ENCODE measurements at places on chromosomes 7 and 10.
A peak's percentile ranks its signal among the peaks of the same experiment; 100 is the strongest.

GRCh38 chr10:77075926-77076325 is 561.7 kb downstream of the KCNMA1 start:
- DNase-seq = no peak
- H3K4me3 ChIP-seq = no peak overlapping the region
- H3K36me3 ChIP-seq = no peaks in the 10 kb centered on the region
- H3K27me3 ChIP-seq = peaks cover 3% of the 10 kb centered on the region
- no peaks in the 10 kb centered on the region for H3K4me1 ChIP-seq

- no peaks in the 10 kb centered on the region for H3K27me3 ChIP-seq
- H3K36me3 ChIP-seq = no peaks in the 10 kb centered on the region
- no peak overlapping the region for H3K4me3 ChIP-seq
Observed at GRCh38 chr7:73350306-73351068, 22.5 kb downstream of the FKBP6 start.

DNA sequence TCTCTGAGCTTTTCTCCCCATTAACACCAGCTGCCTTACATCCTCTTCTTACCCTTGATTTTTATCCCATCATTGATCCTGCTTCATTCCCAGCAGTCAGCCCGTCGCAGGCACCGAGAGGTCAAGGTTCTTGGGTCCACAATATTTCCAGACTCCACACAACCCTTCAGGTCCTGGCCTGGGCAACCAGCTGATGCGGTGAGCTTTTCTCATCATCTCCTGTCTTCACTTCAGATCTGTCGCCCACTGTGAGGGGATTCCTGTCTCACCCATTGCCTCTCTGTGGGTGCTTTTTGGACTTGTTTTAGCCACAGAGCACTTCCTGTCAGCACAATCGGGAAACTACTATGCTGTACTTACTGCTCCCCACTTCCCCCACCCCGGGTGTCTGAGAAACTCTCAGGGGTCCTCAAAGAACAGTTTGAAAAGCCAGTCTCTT is 8.4 kb upstream of the PVRIG start:
- H3K4me3 ChIP-seq = no peak overlapping the region
- no peak overlapping the region for H3K27ac ChIP-seq
- H3K27me3 ChIP-seq = peaks cover 9% of the 10 kb centered on the region
- no peaks in the 10 kb centered on the region for H3K4me1 ChIP-seq

DNA sequence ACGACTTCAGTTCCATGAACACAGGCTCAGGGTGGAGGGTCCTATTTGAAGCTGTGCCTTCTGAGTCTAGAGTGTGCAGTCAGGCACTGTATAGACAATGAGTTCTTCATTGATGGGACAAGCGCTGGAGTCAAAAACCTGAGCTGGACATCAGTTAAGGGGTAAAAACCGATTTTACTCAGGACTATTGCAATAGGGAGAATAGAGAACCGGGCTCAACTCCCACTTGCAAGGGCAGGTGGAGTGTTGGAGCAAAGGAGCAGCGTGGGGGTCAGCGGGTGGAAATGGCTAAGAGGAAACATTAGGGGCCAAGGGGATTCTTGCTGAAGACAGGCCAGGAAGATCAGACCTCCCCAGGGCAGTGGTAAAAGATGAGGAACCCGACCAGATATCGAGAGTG is 28.5 kb downstream of the PRLHR start:
- H3K27me3 ChIP-seq = 0 out of 2 replicates have a peak, but pooled peaks cover 9% of the 10 kb centered on the region
- no peaks in the 10 kb centered on the region for H3K4me1 ChIP-seq
- DNase-seq = no peak
- no peak overlapping the region for H3K4me3 ChIP-seq
- H3K36me3 ChIP-seq = no peaks in the 10 kb centered on the region

- H3K36me3 ChIP-seq = no peaks in the 10 kb centered on the region
- no peak overlapping the region for H3K27ac ChIP-seq
- H3K4me1 ChIP-seq = no peaks in the 10 kb centered on the region
- H3K4me3 ChIP-seq = no peak overlapping the region
- H3K27me3 ChIP-seq = peaks cover 3% of the 10 kb centered on the region
Observed at GRCh38 chr10:122656741-122657140, 42.9 kb downstream of the C10orf120 start.

- no peak for DNase-seq
- no peak overlapping the region for H3K27ac ChIP-seq
- H3K4me1 ChIP-seq = peaks cover 15% of the 10 kb centered on the region
- no peaks in the 10 kb centered on the region for H3K27me3 ChIP-seq
- peaks cover 7% of the 10 kb centered on the region for H3K36me3 ChIP-seq
Observed at GRCh38 chr10:102758240-102758932, 14.6 kb downstream of the WBP1L start.

DNA sequence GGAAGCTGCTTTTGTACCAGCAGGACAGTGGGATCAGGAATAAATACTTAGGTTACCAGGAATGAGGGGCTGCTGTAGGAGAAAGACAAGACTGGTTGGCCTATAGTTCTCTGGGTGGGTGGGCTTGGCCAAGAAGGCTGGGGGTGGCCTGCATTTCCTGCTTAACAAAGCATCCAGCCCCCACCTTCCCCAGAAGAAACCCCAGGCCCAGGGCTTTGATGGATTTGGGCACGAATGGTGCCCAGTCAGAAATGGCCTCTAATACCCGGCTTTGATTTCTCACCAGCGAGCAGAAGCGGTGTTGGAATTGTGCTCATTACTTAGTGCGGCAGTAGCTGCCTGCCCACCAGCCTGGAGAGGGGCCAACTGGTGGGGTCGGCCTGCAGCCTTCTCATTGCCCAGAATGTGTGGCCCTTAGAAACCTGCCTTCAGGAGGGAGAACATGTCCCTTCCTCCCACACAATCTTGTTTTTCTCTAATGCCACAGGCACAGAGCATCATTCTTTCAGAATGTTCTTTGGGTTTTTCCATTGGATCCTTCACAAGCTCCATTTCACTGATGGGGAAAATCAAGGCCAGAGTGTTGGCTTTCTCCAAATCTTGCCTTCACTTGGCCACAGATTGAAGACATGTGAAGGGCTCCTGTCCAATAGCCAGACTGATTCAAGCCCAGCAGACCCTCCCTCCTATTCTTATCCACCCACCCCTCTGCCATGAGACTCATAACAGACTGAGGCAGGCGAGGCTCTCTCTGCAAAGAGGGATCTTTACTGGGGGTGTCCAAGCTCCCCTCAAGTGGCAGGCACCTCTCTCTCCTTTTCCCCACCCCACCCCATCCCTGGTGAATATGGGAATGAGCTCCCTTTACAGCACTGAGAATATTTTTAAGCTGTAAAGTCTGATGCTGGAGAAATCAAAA is 2.5 kb downstream of the UNC5B start:
- H3K4me1 ChIP-seq = peaks cover 39% of the 10 kb centered on the region
- H3K4me3 ChIP-seq = no peak overlapping the region
- no peak overlapping the region for H3K27ac ChIP-seq

- peaks cover 4% of the 10 kb centered on the region for H3K4me1 ChIP-seq
- no peak for DNase-seq
- no peaks in the 10 kb centered on the region for H3K36me3 ChIP-seq
- H3K27ac ChIP-seq = no peak overlapping the region
Observed at GRCh38 chr7:137619181-137619580, 227.6 kb downstream of the DGKI start.

- H3K27me3 ChIP-seq = no peaks in the 10 kb centered on the region
- H3K4me3 ChIP-seq = no peak overlapping the region
- no peaks in the 10 kb centered on the region for H3K36me3 ChIP-seq
- no peak for DNase-seq
- no peak overlapping the region for H3K27ac ChIP-seq
Observed at GRCh38 chr10:48332166-48332870, 25.8 kb downstream of the MAPK8 start.

- no peaks in the 10 kb centered on the region for H3K27me3 ChIP-seq
- DNase-seq = no peak
- H3K36me3 ChIP-seq = no peaks in the 10 kb centered on the region
- H3K27ac ChIP-seq = no peak overlapping the region
Observed at GRCh38 chr7:135713836-135714470, 14.0 kb downstream of the SLC13A4 start.

DNA sequence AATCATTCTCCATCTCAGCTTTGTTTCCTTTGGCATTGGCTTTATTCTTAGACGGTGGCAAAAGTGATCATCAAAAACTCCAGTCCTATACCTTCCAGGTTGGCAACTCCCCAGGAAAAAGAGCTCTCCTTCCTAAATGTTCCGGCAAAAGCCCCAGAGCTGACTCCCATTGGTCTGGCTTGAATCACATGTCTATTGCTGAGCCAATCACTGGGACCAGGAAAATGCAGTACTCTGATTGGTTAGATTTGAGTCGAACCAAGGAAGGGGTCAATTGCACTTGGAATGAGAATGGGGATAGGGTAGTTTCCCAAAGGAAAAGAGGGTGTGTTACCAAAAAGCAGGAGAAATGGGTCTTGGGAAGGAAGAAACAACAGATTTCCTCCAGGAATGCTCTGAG is 22.3 kb downstream of the LEP start:
- no peaks in the 10 kb centered on the region for H3K36me3 ChIP-seq
- no peak for DNase-seq
- peaks cover 6% of the 10 kb centered on the region for H3K27me3 ChIP-seq
- H3K4me3 ChIP-seq = no peak overlapping the region
- no peaks in the 10 kb centered on the region for H3K4me1 ChIP-seq

- H3K27ac ChIP-seq = no peak overlapping the region
- H3K4me1 ChIP-seq = no peaks in the 10 kb centered on the region
Observed at GRCh38 chr10:62981096-62981495, 152.0 kb upstream of the NRBF2 start.

DNA sequence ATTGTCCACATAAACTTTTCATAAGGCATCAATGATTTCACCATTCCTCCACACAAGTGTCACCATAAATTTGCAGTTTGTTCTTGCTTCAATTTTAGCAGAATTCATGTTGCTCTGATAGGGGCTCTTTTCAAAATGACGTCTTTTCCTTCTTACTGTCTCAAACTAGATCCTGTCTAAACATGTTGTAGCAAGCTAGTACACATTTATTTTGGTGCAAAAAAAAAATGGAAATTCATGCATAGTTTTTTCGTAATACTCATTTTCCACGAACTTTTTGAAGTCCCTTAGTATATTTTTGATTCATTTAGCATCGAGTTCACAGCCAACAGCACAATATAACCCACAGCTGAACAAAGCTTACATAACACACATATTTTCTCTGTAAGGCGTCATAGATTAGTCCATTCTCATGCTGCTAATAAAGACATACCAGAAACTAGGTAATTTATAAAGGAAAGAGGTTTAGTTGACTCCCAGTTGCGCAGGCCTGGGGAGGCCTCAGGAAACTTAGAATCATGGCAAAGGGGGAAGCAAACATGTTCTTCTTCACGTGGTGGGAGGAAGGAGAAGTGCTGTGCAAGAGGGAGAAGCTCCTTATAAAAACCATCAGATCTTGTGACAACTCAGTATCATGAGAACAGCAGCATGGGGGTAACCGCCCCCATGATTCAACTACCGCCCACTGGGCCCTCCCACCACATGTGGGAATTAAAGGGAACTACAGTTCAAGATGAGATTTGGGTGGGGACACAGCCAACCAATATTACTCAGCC is 301.5 kb downstream of the CCDC3 start:
- H3K27ac ChIP-seq = no peak overlapping the region
- no peak for DNase-seq
- peaks cover 21% of the 10 kb centered on the region for H3K4me1 ChIP-seq
- H3K27me3 ChIP-seq = no peaks in the 10 kb centered on the region
- H3K36me3 ChIP-seq = no peaks in the 10 kb centered on the region

DNA sequence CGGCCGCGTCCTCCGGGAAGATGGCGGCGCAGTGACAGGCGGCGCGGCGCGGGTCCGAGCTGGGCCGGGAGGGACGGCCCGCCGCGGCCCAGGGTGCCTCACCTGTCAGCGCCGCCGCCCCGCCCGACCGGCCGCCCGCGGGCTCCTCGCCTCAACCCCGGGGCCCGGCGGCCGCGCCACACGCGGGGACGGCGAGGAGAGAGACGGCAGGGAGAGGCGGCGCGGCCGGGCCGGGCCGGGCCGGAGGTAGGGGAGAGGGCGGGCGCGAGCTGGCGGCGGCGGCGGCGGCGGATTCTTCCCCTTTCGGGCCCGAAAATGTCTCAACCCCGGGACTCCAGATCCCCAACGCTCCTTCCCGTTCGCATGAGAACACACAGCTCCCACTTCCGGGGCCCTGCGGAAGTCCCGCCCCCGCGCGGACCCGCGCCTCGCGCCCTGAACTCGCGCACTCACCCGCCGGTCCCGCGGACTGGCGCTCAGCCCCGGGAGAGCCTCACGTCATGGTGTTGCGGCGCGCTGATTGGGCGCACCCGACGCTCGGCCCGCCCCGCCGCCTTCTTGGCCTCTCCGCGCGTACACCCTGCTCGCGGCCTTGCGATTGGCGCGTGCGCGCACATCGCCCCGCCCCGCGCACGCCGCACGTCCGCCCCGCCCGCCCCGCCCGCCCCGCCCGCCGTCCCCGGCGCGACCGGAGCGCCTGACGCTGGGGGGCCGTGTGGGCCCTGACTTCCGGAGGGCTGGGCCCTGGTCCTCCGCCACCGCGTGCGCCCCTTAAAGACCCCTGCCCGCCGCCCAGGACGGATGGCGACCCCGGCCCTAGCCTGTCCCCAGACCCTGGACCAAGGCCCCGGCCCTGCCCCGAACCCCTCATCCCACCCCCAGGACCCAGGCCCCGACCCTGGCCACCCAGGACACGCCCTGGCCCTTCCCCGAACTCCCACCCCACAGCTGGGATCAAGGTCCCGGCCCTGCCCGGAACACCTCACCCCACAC is at the start of gene LARP4B:
Gene LARP4B (minus strand): TSS at position 380 of the 993 bp plus-strand sequence. CDS start 45,984 bp downstream, outside the sequence.
- peak within 1 kb of the TSS; percentile 98 for H3K27ac ChIP-seq
- peaks cover 9% of the 10 kb centered on the region for H3K4me1 ChIP-seq
- H3K36me3 ChIP-seq = peaks cover 24% of the 10 kb centered on the region

- DNase-seq = no peak
- H3K4me3 ChIP-seq = no peak overlapping the region
- H3K4me1 ChIP-seq = no peaks in the 10 kb centered on the region
- 0 out of 2 replicates have a peak, but pooled peaks cover 3% of the 10 kb centered on the region for H3K27me3 ChIP-seq
- no peak overlapping the region for H3K27ac ChIP-seq
- H3K36me3 ChIP-seq = no peaks in the 10 kb centered on the region
Observed at GRCh38 chr10:92045641-92046106, 122.1 kb downstream of the BTAF1 start.

- peaks cover 50% of the 10 kb centered on the region for H3K4me1 ChIP-seq
- no peaks in the 10 kb centered on the region for H3K27me3 ChIP-seq
- H3K27ac ChIP-seq = peak overlapping the region; percentile 90
- no peak for DNase-seq
- no peak overlapping the region for H3K4me3 ChIP-seq
- H3K36me3 ChIP-seq = peaks cover 28% of the 10 kb centered on the region
Observed at GRCh38 chr7:92631850-92632487, 41.8 kb upstream of the FAM133B start.

- no peak for DNase-seq
- no peak overlapping the region for H3K4me3 ChIP-seq
- peak overlapping the region; percentile 68 for H3K27ac ChIP-seq
- no peaks in the 10 kb centered on the region for H3K27me3 ChIP-seq
- H3K4me1 ChIP-seq = peaks cover 82% of the 10 kb centered on the region
Observed at GRCh38 chr10:33240931-33241330, 93.5 kb downstream of the NRP1 start.
